ENCODE measurements at places on chromosomes 16 and 17.

DNA sequence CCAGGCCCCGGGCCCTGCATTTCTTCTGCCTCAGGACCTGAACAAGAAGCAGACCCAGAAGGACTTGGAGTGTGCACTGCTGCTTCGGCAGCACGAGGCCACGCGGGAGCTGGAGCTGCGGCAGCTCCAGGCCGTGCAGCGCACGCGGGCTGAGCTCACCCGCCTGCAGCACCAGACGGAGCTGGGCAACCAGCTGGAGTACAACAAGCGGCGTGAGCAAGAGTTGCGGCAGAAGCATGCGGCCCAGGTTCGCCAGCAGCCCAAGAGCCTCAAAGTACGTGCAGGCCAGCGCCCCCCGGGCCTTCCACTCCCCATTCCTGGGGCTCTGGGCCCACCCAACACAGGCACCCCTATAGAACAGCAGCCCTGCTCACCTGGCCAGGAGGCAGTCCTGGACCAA is 9.2 kb downstream of the HIRIP3 start:
- no peak for DNase-seq

DNA sequence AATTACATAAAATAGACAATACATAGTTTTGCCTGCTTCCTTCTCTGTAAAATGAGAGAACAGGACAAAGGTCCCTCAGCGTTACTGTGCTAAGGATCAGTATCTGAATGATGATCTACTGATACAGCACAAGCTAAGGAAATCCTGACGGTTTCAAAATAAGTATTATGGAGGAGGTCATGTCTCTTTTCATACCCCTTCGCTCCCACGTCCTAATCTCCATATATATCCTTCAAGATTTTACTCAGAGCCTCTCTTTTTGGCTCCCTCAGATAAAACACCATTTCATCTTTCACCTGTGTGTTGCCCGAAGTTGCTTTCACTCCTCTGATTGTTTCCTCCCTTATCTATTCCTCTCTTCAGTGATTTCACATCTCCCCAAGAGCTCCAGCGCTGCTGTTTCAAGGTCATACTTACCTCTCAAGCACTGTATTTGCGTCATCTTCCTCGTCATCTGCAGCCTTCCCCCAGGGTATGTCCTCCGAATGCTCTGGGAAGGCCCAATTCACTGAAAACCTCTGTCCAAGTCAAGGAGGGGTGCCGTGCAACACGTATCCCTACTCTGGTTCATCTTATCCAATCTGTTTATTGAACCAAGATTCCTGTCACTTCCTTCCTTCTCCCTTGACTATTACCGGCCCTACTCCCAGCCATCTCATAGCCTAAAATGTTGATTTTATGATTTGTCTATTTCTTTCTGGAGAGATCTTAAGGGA is 1.2 kb upstream of the BLTP2 start:
- no peak for DNase-seq

GRCh38 chr17:51322390-51323029 is 62.2 kb downstream of the UTP18 start:
- DNase-seq: no peak

GRCh38 chr17:72421128-72422092 is 300.6 kb downstream of the SOX9 start:
- peak; percentile 78 for DNase-seq

- DNase-seq: no peak
Measured at GRCh38 chr16:62711797-62712196, 675.6 kb upstream of the CDH8 start.

DNA sequence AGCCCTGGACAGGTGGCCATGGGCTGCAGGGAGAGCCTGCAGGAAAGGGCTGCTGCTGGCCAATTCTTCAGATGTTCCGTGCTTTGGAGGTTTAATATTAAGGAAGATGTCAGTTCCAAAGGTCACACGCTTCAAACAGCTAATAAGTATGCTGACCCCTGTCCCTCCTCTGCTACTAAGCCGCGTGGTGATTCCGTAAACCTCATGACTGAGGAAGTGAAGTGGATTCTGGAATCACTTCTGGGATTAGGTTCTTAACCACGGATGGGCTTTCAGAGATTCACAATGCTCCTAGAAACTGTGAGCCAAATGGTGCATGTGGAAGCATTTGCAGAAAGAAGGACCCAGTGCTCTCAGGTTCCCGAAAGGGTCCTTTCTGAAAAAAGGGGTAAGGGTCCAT is 28.5 kb upstream of the ERN1 start:
- DNase-seq: peak; percentile 58

GRCh38 chr16:2699791-2700600 is 17.7 kb downstream of the KCTD5 start:
- DNase-seq: no peak

- DNase-seq: peak; percentile 12
Measured at GRCh38 chr17:8707332-8708024, 37.2 kb downstream of the CCDC42 start.
